ENCODE measurements at places on chromosomes 11 and 22.

- no peak for DNase-seq
- peaks cover 8% of the 10 kb centered on the region for H3K4me1 ChIP-seq
- no peak overlapping the region for H3K27ac ChIP-seq
- H3K4me3 ChIP-seq, result no peak overlapping the region
- no peaks in the 10 kb centered on the region for H3K27me3 ChIP-seq
Observed at GRCh38 chr11:2537896-2538724, 93.3 kb downstream of the KCNQ1 start.

GRCh38 chr22:49500076-49500460 lies 327.6 kb downstream of the BRD1 start:
- DNase-seq, result no peak
- H3K27me3 ChIP-seq, result no peaks in the 10 kb centered on the region
- no peaks in the 10 kb centered on the region for H3K36me3 ChIP-seq
- H3K4me3 ChIP-seq, result no peak overlapping the region
- H3K27ac ChIP-seq, result no peak overlapping the region

GRCh38 chr11:36118084-36118483 lies 171.1 kb downstream of the COMMD9 start:
- H3K4me3 ChIP-seq, result no peak overlapping the region
- no peaks in the 10 kb centered on the region for H3K27me3 ChIP-seq
- no peaks in the 10 kb centered on the region for H3K36me3 ChIP-seq
- H3K4me1 ChIP-seq, result peaks cover 3% of the 10 kb centered on the region

DNA sequence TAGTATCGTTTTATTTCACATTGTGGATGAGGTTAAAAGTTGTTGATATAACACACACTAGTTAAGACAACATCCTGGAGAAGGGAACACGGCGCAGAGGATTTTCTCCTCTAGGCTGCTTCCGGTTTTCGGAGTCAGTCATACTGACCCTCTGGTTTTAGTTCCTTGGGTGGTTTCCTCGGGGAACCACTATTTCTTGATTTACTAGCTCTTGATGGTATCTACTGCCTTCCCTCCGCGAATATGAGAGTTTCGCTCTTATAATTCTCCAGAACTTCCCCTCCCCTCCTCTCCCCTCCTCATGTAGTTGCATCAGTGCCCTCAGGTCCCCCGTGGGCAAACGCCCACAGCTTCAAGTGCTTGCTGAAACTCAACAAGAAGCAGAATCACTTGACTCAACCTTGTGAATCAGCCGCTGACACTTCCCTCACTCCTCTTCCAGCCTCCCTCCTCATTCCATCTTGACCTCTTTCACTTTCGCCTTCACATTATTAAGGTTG lies 15.9 kb upstream of the APOBEC3A start:
- no peaks in the 10 kb centered on the region for H3K36me3 ChIP-seq
- no peak for DNase-seq
- no peak overlapping the region for H3K4me3 ChIP-seq
- H3K4me1 ChIP-seq, result no peaks in the 10 kb centered on the region
- H3K27me3 ChIP-seq, result peaks cover 13% of the 10 kb centered on the region

DNA sequence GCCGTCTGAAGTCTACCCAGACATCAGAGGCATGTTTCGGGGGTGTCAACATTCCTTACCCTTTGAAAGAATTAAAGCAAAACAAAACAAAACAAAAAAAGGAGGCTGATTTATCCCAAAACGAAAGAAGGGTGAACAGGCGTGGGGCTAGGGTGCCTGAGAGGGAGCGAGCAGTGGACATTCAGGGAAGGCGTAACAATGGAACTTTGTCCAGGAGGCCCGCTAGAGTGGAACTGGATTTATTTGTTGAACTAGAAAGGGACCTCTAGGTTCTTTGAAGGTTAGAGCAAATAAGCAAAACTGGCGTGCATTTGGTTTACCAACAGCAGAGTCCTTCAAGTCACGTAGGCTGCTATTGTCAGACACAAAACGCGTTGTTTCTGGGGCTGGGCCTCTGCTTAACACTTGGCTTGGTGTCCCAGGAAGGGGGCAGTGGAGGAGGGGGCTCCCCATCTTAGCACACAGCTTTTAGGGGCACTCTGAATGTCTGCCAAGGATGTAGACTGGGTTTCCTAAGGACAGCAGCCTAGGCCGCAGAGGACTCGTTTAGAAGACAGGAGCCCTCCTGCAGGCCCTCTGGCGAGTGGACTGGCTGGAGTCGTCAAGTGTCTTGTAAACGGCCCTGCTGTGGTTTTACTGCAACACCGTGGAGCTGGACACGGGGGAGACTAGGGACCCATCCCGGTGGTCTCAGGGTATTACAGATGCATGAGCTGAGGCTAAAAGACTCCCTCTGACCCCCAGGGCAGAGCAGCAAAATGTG lies 203.7 kb upstream of the SORL1-AS1 start:
- H3K27ac ChIP-seq, result peak overlapping the region; percentile 99
- no peaks in the 10 kb centered on the region for H3K36me3 ChIP-seq
- H3K27me3 ChIP-seq, result no peaks in the 10 kb centered on the region
- peaks cover 16% of the 10 kb centered on the region for H3K4me1 ChIP-seq

GRCh38 chr11:57394203-57394965 lies 3.9 kb upstream of the PRG2 start:
- H3K27ac ChIP-seq, result no peak overlapping the region
- H3K36me3 ChIP-seq, result no peaks in the 10 kb centered on the region
- DNase-seq, result no peak
- no peak overlapping the region for H3K4me3 ChIP-seq

- H3K36me3 ChIP-seq, result no peaks in the 10 kb centered on the region
- DNase-seq, result peak; percentile 23
- no peaks in the 10 kb centered on the region for H3K27me3 ChIP-seq
- no peak overlapping the region for H3K27ac ChIP-seq
- H3K4me3 ChIP-seq, result no peak overlapping the region
Observed at GRCh38 chr22:36244522-36245391, 5.4 kb upstream of the APOL2 start.

DNA sequence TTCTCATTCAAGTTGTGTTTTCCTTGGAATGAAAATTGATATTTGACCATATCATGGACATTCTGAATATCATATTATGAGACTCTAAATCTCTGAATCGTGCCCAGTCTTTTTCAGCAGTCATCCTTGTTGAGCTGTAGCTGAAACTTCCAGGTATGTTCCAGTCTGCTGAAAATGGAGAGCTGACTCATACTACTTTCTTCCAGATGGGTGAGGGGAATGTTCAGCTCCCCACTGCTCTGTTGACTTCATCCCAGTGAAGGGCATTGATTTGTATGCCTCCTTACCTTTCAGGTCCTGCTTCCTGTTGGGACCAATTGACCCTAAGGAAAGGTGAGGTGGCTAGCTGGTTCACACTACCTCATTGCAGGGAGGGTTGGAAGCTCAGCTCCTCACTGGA lies 3.5 kb downstream of the OR5P2 start:
- no peaks in the 10 kb centered on the region for H3K27me3 ChIP-seq
- DNase-seq, result no peak
- no peak overlapping the region for H3K27ac ChIP-seq
- no peaks in the 10 kb centered on the region for H3K36me3 ChIP-seq
- no peaks in the 10 kb centered on the region for H3K4me1 ChIP-seq

- peaks cover 11% of the 10 kb centered on the region for H3K4me1 ChIP-seq
- H3K27ac ChIP-seq, result no peak overlapping the region
- DNase-seq, result no peak
- no peak overlapping the region for H3K4me3 ChIP-seq
- H3K27me3 ChIP-seq, result no peaks in the 10 kb centered on the region
Observed at GRCh38 chr11:65085446-65085845, 1.4 kb downstream of the ZFPL1 start.

DNA sequence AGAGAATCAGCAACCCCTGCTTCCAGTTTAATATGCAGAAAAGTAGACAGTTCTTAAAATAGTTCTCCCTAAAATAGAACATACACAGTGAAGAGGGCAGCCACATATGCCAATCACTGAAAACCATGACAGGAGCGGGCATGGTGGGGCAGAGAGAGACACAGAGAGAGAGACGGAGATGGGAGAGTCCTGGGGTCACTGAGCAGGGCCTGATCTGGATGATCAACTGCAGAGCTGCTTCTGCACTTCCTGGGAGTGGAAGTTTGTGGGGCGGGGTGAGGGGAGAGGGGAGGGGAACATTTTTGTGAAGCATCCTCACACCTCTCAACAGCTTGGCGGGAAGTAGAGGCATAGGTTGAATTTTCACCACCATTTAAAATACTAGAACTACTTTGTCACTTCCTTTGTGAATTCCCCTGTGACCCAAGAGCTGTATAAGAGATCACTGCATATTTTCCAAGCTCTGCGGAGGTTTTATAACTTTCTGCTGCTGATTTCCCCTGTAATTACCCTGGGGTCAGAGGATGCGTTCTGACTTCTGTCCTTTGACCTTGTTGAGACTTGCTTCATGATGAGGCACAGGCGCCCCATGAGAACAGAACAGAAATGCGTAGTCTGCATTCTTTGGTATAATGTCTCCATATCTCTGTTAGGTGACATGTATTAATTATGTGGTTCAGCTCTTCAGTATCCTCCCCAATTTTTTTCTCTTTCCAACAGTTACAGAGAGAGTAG lies 419.4 kb downstream of the BRD1 start:
- H3K36me3 ChIP-seq, result no peaks in the 10 kb centered on the region
- no peak overlapping the region for H3K4me3 ChIP-seq
- no peak overlapping the region for H3K27ac ChIP-seq
- DNase-seq, result no peak
- H3K4me1 ChIP-seq, result no peaks in the 10 kb centered on the region

- peaks cover 2% of the 10 kb centered on the region for H3K27me3 ChIP-seq
- no peak overlapping the region for H3K27ac ChIP-seq
- DNase-seq, result no peak
- peaks cover 11% of the 10 kb centered on the region for H3K4me1 ChIP-seq
- H3K4me3 ChIP-seq, result no peak overlapping the region
- H3K36me3 ChIP-seq, result no peaks in the 10 kb centered on the region
Observed at GRCh38 chr22:19992921-19993355, 23.7 kb downstream of the ARVCF start.

- no peak for DNase-seq
- no peak overlapping the region for H3K4me3 ChIP-seq
- no peaks in the 10 kb centered on the region for H3K27me3 ChIP-seq
- peaks cover 13% of the 10 kb centered on the region for H3K36me3 ChIP-seq
Observed at GRCh38 chr22:30016596-30016995, 63.7 kb upstream of the HORMAD2 start.

GRCh38 chr11:12222055-12222792 lies 111.8 kb downstream of the MICAL2 start:
- H3K27ac ChIP-seq, result peak overlapping the region; percentile 48
- H3K36me3 ChIP-seq, result peaks cover 44% of the 10 kb centered on the region
- H3K4me1 ChIP-seq, result peaks cover 11% of the 10 kb centered on the region

DNA sequence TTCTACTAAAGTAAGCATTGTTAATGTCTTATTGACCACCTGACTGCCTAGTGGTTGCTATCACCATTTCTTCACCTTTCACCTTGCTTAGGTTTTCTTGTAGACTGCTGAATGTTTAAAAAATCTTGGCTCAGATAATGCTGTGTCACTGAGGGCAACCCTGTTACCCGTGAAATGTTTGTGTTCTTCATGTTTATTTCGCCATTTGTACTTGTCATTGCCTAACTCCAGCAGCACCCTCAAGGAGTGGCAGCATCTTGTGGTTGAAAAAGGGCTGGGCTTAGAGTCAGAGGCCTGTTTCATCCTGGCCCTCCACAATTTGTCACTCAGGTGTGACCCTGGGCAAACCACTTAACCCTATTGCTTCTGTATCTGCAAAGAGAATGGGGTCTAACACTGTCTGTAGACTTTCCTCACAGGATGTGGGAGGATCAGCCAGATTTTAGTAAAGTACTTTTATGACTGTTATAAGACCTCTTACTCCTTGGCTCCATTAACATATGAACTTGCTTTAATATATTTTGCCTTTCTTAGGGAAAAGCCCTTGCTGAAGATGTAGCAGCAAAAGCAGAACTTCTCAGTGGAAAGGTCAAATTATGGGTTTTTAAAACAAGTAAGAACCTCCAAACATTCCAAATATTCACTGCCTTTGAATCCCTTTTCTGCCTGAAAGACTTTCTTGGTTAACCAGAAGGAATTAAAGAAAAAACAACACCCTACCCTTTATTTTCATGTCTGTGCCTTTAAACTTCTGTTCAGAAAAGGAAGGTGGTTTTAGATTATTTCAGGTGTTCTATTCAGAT lies 154.5 kb upstream of the C11orf87 start:
- H3K27ac ChIP-seq, result no peak overlapping the region
- no peaks in the 10 kb centered on the region for H3K4me1 ChIP-seq
- H3K27me3 ChIP-seq, result no peaks in the 10 kb centered on the region
- H3K4me3 ChIP-seq, result no peak overlapping the region
- no peak for DNase-seq
- no peaks in the 10 kb centered on the region for H3K36me3 ChIP-seq

DNA sequence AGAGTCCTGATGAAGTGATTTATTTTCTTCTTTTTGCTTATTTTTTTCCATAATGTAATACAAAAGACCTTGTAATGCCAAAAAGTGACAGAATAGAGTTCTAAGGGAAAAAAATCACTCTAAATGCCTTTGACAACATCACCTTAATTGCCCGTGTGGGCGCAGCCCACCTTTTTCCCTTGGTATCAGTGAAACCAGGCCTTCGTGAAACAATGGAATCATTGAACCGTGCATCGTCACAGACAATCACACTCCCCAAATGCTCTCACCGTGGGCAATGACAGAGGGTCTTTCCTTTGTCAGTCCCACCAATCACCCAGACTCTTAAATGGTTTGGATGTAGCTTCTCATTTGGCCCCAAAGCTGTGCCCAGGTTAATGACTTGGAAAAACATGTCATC lies 9.6 kb upstream of the SLC6A5 start:
- H3K27ac ChIP-seq, result no peak overlapping the region
- H3K4me1 ChIP-seq, result no peaks in the 10 kb centered on the region
- H3K27me3 ChIP-seq, result no peaks in the 10 kb centered on the region
- no peaks in the 10 kb centered on the region for H3K36me3 ChIP-seq
- DNase-seq, result no peak
- no peak overlapping the region for H3K4me3 ChIP-seq

DNA sequence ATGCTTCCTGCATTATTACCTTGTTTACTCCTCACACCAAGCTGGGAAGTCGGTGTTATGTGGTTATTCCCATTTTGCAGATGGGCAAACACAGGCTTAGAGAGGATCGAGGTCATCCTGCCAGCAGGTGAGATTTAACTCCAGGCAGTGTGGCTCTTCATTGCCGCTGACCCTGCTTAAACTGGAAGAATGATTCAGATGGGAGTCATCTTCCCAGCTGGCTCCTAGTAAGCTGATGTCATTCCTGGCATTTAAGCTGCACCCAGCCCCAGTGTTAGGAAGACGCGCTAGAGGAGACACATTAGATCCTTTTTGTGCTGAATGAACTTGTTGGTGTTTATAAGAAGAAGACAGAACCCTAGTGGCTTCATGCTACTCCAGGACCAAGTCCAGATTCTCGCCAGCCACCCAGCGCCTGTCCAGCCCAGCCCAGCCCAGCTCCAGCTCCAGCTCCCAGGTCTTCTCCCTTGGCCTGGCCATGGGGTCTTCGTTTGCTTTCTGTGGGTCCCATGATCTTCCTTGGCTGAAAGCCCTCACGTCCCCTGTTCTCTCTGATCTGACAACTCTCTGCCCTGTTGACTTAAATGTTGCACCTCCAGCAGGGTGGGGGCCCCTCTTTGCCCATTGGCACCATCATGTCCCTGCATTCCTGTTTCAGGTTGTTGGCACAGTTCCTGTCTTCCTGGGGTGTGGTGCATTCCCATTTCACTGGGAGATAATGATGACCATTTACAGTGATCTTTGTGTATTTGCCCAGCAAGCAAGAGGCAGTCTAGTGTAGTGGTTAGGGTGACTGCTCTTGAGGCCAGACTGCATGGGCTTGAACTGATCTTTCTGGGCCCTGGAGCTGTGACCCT lies 13.6 kb downstream of the PARVB start:
- no peak overlapping the region for H3K4me3 ChIP-seq
- peaks cover 4% of the 10 kb centered on the region for H3K4me1 ChIP-seq
- peak; percentile 94 for DNase-seq
- no peaks in the 10 kb centered on the region for H3K36me3 ChIP-seq

GRCh38 chr11:27700351-27701301 lies at the start of gene BDNF:
Gene BDNF, minus strand, starts transcription at chr11:27700455. Its CDS starts 41,891 bp downstream, at chr11:27658564.
- peak; percentile 63 for DNase-seq
- H3K27ac ChIP-seq, result peak within 1 kb of the TSS; percentile 64
- peaks cover 2% of the 10 kb centered on the region for H3K4me1 ChIP-seq
- H3K4me3 ChIP-seq, result peak within 1 kb of the TSS; percentile 87
- no peaks in the 10 kb centered on the region for H3K36me3 ChIP-seq

All from fibroblast of lung (primary cell).